ENCODE measurements at places on chromosomes 4 and X.

DNA sequence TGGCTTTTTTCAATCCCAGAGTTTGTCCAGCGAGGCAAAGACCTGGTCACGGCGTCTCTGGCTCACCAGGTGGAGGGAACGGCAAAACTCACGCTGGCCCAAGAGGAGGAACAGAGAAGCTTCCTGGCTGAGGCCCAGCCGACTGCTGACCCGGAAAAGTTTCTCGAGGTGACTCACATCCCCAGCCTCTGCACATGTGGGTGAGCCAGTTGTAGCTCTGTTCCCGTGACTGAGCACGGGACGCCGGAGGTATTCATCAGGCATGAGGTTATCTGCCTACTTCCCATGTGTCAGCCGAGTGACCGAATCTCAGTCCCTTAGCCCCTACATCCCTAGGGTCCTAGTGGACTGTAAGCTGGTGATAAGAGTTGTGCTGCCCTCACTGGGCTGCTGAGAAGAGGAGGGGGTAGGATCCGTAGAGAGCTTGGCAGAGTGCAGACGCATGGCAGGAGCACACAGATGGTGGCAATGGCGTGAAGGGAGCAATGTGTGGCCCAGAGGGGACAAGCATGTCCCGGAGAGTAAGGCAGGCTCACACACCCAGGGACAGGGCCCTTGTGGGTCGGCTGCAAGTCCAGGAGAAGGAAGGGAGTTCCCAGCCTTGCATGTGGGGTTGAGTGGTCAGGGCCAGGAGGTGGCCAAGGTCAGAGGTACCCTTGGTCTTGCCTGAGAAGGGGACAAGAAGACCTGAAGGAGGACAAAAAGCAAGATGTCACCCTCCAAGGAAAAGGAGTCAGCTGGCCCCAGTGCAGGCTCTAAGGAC, 42.9 kb downstream of the EVC start:
- DNase-seq = no peak

DNA sequence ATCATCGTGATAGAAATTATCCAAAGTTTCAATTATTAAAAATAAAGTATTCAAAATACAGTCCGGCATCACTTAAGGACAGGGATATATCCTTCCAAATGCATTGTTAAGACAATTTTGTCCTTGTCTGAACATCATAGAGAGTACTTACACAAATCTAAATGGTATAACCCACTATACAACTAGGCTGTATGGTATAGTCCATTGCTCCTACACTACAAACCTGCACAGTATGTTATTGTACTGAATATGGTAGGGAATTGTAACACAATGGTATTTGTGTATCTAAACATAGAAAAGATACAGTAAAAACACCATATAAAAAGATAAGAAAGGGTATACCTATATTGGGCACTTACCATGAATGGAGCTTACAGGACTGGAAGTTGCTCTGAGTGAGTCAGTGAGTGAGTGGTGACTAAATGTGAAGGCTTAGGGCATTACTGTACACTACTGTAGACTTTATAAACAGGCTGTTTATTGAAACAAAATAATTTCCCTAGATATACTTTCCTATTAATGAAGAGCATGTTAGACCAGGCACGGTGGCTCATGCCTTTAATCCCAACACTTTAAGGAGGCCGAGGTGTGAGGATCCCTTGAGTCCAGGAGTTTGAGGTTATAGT, 44.8 kb upstream of the PTPN13 start:
- no peak for DNase-seq

GRCh38 chr4:122652379-122652778, 31.5 kb upstream of the IL21 start:
- DNase-seq = no peak

- no peak for DNase-seq
Observed at GRCh38 chr4:162793571-162793970, 373.1 kb downstream of the NAF1 start.

GRCh38 chr4:57371671-57372070, 261.5 kb upstream of the IGFBP7 start:
- no peak for DNase-seq

- no peak for DNase-seq
Observed at GRCh38 chr4:29415771-29416170, 1304.4 kb upstream of the PCDH7 start.

GRCh38 chr4:115219862-115220261, 106.4 kb upstream of the NDST4 start:
- DNase-seq = no peak

DNA sequence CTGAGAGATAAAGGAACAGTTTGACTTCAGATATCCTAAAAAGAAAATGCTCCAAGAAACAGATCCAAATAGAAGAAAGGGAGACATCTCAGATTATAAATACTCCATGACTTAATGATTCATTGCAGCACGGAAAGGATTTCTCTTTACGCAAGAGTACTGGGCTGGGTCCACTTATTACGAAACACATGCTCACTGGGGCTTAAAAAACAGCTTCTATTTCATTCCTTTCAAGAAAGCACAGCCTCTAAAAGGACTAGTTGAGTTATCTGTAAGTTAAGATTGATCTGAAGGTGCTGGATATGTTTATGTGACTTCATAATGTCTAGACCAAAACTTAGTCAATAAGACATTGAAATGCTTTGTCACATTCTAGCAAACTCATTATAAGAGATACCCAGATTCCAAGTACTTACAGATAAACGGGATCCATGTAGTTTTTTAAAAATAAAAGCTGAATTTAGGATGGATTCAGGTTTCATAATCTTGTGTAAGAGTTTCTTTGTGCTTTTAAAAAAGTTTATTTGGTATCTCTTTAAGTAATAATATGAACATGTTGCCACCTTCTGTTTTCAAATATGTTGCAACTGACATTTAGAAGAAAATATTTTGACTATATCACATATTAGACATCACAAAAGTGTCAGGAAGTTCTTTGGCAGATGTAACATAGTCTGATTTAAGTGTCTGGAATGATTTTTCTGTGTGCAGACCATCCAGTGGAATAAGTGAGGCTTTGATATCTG, 109.5 kb upstream of the MYOZ2 start:
- DNase-seq = no peak

GRCh38 chr4:10023806-10024205, 2.5 kb upstream of the SLC2A9 start:
- no peak for DNase-seq
